ENCODE measurements at places on chromosomes 2 and 18.

DNA sequence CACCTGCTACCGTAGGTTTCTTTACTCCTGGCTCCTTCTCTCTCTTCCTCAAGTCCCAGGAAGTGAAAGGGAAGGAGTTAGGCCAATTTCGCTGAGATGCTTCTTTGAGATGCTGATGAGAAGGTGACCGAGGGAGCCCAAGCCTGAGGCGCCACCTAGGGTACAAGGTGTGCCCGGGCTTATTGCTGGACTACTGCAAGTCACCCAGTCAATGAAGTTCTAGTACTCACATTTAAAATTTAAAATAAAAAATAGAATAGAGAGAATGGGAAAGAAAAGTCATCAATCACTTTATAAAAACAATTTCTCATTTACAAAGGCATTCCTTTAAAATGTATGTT, 45.3 kb downstream of the ACAA2 start:
- peak; percentile 41 for DNase-seq

DNA sequence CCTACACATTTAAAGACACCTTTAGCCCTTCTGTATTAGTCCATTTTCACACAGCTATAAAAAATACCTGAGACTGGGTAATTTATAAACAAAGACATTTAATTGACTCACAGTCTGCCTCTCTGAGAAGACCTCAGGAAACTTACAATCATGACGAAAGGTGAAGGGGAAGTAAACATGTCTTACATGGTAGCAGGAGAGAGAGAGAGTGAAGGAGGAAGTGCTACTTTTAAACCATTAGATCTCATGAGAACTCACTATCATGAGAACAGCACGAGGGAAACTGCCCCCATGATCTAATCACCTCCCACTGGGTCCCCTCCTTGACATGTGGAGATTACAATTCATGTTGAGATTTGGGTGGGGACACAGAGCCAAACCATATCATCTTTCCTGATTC, 946.6 kb downstream of the SLC4A3 start:
- DNase-seq = no peak

DNA sequence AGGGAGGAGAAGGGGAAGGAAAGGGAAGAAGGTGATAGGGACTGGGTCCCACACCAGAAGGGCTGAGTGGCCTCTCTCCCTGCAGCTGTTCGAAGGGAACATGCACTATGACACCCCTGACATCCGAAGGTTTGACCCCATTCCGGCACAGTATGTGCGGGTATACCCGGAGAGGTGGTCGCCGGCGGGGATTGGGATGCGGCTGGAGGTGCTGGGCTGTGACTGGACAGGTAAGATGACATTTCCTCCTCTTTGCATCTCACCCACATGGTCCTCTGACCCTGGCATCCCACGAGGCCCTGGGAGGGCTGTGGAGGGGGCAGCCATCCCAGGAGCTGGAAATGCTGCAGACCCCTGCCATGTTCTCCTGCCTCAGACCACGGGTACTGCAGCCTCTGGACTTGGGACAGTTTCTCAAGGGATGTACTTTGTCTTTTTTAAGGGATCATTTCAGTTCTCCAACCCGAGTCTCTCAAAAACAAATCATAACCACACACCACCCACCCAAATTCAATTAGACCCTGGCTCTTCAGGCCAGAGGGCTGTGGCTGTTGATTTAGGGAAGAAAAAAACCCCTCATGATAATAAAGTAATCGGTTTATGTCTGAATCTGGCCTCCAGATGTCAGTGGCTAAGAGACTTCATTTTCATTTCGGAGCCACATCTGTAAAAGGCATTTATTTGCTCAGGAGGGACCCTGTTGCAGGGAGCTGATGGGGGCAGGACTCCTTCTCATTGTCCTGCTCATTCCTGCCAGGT, 63.5 kb downstream of the NRP2 start:
- DNase-seq = no peak

DNA sequence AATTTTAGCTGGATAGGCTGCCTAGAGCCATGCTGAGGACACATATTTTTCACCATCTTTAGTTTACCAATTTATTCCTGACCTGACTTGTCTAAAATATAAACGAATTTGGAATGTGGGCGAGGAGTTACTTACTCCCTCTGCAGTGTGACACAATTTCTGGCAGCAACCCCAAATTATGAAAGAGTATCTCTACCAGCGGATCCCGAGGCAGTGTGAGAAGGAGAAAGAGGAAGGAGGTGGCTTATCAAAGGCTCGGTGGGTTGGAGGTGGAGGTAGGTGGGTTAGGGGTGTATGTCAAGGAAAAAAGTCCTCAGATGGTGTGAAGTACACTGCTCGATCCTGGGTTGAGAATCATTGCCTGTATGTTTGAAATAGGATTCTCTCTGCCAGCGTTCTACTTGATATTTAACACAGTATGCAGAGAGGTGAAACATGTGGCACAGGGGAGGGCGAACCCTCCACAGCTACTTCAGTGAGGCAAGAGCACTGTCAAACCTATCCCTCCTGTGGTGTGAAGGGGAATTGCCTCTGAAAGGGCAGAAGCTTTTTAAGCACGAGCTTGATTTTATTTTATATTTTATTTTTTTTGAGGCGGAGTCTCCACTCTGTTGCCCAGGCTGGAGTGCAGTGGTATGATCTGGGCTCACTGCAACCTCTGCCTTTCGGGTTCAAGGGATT, 76.0 kb downstream of the RFTN2 start:
- DNase-seq = peak; percentile 31

DNA sequence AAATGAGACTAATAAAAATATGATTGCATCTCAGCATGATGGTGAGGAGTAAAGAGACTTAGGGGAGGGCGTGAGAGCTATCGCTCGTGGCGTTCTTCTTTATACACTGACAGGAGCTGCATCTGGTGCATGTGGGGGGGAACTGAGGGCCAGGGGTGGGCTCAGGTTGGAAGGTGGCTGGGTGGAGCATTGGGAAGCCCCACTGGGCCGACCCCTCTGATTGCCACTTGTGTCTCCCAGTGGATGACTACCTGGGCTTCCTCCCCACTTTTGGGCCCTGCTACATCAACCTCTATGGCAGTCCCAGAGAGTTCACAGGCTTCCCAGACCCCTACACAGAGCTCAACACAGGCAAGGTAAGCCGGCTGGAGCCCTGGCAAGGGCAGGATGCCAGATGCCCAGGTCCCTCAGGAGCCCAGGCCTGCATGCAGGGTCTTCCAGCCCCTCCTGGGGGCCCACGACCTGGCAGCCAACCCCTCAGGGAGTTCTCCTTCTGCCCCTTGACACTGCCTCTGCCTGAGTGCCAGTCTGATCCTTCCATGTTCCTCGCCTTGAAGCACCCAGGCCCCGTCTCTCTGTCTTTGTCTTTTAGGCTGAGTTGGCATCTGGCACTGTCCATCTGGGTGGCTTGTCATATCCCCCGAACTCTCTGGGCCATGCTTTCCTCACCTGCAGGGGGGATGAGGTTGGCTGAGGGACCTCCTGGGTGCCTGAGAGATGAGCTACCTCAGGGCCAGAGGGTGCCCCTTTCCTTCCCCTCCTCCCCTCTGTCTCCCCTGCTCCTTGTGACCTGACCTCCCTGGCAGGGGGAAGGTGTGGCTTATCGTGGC, 97.7 kb downstream of the DYSF start:
- DNase-seq = no peak

DNA sequence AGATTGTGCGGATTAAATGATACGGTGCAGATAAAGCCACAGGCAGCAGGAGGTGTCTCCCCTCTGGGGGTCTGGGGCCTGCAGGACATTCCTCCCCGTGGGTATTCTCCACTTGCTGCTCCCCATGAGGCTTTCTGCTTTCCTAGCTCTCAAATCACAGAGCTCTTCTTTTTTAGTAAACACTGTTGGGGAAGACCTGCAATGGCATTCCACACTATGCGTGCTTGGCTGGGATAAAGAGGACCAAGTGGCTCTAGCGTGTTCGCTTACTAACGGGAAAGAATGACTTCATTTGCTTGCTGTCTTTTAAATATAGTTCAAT, 146.5 kb downstream of the DDX1 start:
- no peak for DNase-seq

GRCh38 chr2:241833101-241833663, 24.2 kb downstream of the NEU4 start:
- no peak for DNase-seq

- no peak for DNase-seq
These were observed 108.4 kb downstream of the IRS1 start for GRCh38 chr2:226691255-226691654.

DNA sequence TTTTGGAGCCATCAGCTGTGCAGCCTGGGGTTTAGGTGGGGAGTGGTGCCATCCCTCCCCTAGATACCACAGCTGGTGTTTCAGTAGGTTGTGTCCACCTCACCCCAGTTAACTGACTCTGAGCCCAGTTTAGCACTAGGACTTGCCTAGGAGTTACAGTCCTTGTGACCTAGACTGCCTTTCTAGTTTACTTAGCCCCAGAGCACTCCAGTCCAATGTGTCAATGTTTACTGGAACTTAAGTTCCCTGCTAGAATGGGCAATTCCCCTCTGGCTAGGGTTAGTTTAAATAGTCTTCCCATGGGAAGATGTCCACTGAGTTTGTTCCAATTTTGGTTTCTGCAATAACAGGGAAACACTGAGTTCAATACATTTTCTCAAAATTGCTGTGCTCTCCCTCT, 909.2 kb downstream of the CCDC85A start:
- no peak for DNase-seq

- DNase-seq = no peak
These were observed 57.3 kb downstream of the NRP2 start for GRCh38 chr2:205739620-205740019.

GRCh38 chr2:101442667-101443061, 32.2 kb downstream of the RFX8 start:
- peak; percentile 54 for DNase-seq

GRCh38 chr2:108986916-108987510, 2.0 kb downstream of the EDAR start:
- DNase-seq = no peak

GRCh38 chr18:25164211-25164847, 187.6 kb downstream of the ZNF521 start:
- DNase-seq = no peak

GRCh38 chr2:134173338-134174016, 80.4 kb upstream of the MGAT5 start:
- DNase-seq = no peak

DNA sequence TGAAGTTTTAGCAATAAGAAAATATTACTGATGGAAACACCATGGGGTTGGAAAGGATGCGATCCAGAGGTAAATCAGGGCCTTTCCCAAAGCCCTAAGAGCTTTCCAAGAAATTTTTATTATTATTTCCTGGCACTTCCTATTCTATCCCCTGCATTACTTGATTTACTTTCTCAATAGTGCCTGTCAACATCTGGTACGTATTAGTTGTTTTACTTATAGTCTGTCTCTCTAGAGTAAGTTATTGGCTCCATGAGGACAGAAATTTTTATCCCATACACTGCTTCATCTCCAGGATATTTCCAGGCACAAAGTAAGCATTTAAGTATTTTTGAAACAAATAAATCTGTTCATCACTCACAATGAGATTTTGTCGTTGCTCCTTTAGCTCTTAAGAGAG, 18.1 kb downstream of the PPP4R1 start:
- no peak for DNase-seq

- no peak for DNase-seq
These were observed 101.4 kb downstream of the CCDC85A start for GRCh38 chr2:56285224-56285623.

DNA sequence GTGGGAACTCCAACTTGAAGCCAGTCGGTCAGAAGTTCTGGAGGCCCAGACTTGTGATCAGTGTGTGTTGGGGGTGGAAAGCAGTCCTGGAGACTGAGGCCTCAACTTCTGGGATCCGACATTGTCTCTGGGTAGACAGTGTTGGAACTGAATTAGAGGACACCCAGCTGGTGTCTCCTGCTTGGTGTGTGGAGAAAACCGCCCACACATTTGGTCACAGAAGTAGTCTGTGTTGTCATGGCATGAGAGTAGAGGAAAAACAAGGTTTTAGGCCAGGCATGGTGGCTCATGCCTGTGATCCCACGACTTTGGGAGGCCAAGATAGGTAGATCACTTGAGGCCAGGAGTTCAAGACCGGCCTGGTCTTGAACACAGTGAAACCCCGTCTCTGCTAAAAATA, 51.5 kb downstream of the PUM2 start:
- no peak for DNase-seq

DNA sequence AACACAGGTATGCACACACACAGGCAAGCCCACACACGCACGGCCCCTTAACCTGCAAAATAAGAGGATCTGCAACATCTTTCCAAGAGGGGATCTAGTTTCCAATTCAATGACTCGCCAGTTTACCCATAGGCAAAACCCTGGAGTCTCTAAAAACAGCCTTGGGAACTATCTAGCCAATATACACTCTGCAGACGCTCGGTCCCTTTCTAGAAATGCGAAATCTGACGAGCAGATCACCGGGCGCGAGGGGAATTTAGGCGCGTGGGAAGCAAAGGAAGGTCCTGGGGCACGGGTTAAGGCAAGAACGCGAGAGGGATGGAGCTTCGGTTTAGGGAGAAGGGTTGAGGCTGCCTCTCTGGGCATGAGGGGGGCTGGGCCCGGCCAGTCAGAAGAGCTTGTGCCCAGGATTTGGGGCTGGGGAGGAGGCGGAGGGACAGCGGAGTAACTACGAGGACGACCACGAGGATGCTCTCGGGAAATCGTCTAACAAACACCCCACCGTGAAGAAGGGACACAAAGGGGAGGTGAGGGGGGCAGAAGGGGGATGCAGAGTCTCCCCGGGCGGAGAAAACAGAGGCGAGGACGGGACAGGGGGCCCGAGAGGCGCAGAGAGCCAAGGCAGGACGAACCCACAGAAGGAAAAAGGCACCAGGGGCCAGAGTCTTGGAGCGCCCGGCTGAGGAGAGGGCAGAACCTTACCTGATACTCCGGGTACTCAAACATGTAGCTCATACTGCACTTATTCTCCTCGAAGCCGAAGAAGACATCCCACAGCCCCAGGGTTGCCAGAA, 542 bp downstream of the PGAP1 start:
- peak; percentile 38 for DNase-seq

GRCh38 chr2:74515981-74516633, 1.9 kb downstream of the TLX2 start:
- peak; percentile 53 for DNase-seq

GRCh38 chr2:227881866-227882517, 10.6 kb downstream of the DAW1 start:
- DNase-seq = peak; percentile 40

DNA sequence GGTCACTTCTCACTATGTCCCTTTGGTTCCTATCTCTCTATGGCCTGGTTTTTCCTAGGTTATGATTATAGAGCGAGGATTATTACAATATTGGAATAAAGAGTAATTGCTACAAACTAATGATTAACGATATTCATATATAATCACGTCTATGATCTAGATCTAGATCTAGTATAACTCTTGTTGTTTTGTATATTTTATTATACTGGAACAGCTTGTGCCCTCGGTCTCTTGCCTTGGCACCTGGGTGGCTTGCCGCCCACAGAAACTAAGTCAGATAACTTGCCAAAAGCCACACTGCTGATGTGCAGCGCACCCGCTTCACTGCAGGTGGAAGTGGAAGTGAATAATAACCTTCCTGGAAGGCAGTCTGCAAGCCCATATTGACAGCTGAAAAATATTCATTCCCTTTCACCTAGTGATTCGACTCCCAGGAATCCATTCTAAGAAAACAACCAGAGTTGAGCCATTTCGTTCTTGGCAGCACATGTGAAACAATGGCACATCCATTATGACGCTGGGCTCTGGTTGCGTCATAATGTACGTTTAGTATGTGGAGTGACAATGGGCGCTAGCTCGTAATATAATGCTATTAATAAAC, 725 bp upstream of the ANKRD53 start:
- DNase-seq = peak; percentile 78

- DNase-seq = peak; percentile 10
These were observed 26.2 kb downstream of the R3HDM1 start for GRCh38 chr2:135557530-135557929.

- DNase-seq = no peak
These were observed 427.5 kb upstream of the KLHL29 start for GRCh38 chr2:22957446-22957845.
